GM04504 (cell line): ENCODE measurements at places on chromosomes 6 and 20.

GRCh38 chr6:167907837-167908681, 81.3 kb downstream of the AFDN start:
- DNase-seq: no peak

GRCh38 chr6:78614961-78615360, 252.4 kb upstream of the IRAK1BP1 start:
- no peak for DNase-seq

GRCh38 chr6:54784011-54784410, 62.6 kb upstream of the FAM83B start:
- no peak for DNase-seq

DNA sequence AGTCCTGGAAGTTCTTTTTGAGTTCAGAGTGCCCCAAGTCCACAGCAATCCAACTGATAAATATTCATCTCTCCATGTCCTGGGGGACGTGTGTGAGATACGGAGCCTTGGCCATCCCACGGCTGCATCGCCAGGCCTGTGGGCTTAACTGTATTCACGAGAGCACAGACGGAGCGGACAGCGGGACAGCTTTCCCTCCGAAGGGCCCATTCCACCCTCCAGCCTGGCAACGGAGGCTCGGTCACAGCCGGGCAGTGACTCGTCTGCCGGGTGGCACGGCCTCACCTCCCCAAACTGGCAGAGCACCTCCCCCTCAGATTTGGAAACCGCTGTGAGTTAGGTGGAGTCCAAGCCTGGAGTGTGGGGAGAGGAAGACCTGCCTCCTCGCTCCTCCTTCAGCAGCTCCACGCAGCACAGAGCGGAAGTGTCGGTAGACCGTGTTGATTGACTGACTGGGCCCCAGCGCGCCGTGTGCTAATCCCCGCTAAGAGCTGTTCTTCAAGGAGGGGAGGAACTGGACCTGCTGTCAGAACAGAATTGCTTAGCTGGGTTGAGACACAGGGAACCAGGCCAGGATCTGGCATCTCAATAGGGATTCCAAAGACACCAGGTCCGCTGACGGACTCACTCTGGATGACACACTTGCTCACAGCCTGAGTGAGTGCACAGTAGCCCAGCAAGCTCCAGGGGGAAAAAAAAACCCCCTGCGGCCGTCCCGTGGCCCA, 10.9 kb downstream of the FOXF2 start:
- DNase-seq: no peak

DNA sequence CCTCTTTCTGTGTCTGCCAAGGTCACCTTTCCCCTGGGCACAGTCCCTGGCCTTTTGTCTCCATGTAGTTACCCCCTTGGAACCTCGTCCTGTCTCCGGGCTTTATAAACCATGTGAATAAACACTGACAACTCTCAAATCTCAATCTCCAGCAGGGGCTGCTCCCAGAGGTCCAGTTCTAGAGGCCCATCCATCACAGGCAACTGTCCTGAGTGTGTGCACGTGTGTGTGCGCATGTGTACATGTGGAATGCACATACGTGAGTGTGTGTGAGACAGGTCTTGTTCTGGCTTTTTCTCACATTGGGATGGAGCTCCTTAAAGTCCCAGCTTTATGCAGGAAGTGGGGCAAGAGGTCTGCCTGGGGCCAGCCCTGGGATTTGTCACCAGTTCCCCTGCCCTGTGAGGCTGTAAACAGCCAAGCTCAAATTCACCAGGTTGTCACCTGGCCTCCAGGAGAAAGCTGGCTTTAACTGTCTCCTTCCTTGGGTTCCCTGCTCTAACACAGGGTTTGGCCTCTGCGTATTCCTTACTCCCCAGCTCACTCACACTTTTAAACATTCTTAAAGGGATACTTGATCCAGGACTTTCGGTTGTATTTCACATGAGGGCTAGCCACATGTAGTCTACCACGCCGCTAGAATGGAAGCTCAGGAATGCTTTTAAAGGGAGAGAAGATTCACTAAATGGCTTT, 42.7 kb downstream of the RAMACL start:
- DNase-seq: no peak

DNA sequence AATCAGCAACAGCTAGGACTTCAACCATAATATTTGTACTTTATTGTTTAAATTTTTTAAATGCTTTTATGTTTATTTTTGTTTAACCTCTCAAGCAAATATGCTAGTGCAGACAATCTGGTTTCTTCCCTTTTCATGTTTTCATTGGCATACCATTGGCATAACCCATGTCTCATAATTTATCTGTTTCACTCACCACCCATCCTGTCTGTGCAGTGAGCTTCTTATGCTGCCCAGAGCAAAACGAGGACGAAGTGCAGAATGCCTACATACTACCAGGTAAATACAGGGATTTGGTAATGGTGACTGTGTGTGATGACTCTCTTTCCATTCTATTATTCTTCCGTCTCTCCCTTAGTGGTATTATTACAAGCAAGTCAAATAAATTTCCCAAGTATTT, 361.4 kb upstream of the KCNQ5 start:
- DNase-seq: no peak

DNA sequence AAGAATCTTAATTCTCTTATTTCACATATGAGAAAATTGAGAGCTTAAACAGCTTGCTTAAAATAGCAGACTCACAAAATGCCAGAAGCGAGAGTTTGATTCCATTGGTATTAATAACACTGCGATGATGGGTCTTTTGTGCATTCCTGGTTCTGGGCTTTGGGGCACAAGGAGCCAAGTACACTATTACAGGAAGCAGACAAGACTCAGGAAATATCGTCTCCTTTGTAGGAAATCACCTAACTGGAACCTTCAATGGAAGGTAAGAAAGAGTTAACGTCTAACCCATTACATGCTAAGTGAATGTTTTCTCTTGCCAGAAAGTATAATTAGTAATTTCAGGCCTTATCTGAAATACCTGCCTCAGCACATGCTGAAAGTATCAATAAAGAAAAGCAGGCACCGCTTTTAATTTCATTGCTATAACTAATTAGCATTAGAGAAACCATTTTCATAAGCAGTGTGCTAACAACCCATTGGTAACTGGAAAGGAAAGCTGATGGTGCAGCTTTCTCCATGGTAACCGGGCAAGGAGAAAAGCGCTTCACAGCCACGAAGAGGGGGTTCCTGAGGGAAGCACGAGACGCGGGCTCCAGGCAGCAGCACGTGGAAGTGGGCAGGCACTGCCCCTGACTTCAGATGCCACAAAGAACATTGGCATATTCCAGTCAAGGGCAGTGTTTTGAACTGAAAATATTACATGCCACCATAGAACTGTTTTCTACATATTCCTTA, 206.7 kb upstream of the AGPAT4 start:
- no peak for DNase-seq

- DNase-seq: no peak
These were observed 15.6 kb upstream of the SNRPB2 start for GRCh38 chr20:16714242-16714641.

DNA sequence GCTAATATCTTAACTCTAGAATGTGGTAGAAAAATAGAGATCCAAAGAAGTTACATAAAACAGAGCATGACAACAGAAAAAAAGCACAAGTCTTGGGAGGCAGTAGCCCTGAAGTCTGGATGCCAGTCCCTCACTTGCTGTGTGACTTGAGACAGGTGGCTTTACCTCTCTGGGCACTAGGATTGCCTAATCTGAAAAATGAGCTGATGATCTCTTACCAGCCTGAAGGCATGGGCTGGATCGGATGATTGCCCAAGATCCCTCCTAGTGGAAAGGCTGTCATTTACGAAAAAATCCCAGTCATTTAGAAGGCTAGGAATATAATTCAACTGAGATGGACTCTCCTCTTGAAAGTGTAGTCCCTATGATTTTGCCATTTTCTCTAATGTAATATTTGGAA, 10.9 kb upstream of the GCM1 start:
- DNase-seq: no peak

DNA sequence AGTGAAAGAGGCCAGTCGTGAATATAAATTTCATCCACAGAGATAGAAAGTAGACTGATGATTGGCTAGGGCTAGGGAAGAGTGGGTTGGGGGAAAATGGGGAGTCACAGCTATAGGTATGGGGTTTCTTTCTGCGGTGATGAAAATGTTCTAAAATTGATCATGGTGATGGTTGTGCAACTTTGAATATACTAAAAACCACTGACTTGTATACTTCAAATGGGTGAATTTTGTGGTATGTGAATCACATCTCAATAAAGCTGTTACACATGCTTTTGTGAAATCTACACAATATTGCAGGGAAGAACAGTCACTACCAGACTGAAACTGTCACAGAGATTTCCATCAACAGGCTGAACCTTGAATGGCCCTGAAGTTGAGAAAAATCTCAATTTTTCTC, 61.5 kb downstream of the LYRM4 start:
- no peak for DNase-seq

GRCh38 chr6:152143359-152143758, 335.9 kb downstream of the ESR1 start:
- no peak for DNase-seq

DNA sequence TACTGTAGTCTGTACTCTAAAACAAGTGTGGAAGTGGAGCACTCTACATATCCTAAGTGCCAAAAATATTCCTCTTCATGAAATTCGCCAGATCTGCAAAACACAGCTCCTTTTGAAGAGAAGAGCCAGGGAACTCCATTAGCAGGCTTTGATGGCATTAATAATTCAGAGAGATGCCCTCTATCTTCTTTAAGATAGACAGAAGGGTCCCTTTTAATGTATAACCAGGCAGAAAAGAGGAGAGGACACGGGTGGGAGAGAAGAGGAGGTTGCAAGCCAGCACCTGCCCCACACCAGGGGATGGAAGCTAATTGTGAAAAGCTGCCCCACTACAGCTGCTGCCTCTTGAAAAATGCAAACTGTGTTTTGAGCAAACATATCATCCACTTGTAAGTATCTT, 3.7 kb upstream of the RFPL4B start:
- no peak for DNase-seq

DNA sequence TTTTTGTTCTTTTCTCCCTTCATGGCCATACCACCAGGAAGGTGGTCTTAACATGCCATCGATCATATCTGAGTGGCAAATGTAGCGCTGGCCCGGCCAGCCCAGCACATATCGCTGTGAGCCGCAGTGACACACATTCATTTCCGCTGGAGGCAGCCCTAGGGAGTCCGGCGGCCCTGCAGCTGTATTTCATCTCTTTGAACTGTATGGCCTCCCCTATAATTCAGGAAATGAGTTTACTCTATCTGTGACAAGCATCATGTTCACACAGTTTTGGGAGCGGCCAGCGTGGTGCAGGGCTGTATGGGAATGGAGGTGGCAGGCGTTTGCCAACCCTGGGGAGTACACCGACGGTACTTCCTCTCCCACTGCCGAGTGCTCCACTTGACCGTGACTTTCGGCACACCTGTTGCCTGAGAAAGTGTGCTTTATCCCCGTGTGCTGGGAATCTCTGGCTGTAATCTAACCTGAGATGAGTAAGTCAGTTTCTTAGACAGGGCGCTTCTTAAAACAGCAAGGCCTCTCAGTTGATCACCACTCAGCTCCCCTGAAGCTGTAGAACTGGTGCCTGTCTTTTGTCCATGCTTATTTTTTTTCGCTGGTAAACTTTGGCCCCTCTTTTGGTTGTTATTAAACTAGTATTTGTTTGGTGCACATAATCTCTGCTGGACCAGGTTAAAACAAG, 257.1 kb upstream of the TAB2 start:
- no peak for DNase-seq

GRCh38 chr6:132188556-132189264, 212.6 kb downstream of the MOXD1 start:
- DNase-seq: no peak

DNA sequence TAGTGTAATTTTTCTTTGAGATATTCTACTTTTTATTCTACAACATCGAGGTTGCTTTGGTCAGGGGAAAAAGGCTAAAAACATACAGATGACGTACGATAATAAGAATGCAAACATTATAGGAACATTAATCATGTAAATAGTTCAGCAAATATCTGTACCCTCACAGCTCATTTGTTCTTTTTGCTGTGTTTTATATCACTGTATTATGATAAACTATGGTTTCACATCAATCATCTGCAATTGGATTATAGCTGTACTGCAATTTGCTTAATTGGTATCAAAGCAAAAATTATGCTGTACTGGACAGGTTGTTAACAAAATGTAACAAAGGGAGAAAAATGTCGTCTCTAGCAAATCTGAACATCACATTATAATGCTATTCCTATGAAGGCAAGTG, 597.1 kb downstream of the EPHA7 start:
- DNase-seq: no peak

DNA sequence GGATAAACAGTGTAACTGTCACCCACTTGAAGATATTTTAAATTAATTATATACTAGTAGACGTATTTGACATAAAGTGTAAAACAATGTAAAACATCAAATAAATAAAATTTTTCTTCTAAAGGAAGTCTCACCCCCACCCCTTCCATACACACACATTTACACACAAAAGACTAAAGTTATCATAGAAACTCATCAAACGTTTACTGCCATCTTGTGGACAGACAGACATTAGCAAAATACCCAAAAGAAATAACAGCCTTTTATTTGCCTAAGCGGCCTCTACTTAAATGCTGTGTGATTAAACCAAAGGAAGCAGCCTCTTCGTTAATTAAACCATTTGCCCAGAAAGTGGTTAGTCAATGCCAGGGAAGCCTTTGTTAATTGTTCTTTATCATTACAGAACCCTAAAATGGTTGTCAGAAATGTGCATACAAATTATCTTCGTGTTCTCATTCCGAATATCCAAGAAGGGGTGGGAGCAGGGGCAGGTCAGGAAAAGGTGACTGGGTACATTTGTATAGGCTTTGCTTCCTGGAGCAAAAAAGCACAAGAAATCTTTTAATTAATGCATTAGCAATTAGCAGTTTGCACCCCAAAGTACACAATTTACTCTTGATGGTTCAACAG, 176.2 kb upstream of the SASH1 start:
- no peak for DNase-seq

DNA sequence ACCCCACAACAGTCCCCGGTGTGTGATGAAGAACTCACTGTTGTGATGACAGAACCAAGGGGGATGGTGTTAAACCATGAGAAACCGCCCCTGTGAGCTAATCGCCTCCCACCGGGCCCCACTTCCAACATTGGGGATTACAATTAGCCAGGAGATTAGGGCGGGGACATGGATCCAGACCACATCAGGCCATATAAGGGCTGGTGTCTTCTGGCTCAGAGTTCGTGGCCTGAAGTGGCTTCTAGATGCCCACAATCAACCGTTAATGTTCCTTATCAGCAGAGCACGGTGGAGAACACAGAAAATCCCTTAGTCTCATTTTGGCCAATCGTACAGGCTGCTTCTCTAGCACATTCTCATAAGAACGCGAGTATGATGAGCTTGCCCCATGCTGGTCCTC, 10.9 kb upstream of the MAS1 start:
- no peak for DNase-seq

GRCh38 chr6:158411998-158412397, 99.7 kb downstream of the TULP4 start:
- no peak for DNase-seq

GRCh38 chr6:140441256-140441655, 1066.8 kb upstream of the CITED2 start:
- DNase-seq: peak; percentile 79

DNA sequence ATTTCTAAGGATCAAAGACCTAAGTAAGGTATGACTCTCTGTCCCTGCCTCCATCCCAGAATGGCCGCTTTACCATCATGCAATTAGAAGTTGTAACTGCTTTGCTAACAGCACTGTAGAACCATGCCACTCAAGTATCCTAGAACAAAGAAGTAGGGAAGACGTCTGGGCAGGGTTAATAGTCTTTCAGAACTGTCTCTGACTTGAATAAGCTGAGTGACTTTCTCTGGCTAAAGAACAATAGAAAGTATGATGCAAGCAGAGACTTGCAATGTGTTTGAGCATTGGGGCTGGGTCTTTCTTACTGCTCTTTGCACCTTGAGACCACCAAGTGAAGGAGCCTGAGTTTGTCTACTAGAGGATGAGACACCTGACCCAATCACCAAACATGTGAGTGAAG, 279.6 kb upstream of the JAG1 start:
- DNase-seq: no peak
